ENCODE measurements at places on chromosomes 13 and 19.

DNA sequence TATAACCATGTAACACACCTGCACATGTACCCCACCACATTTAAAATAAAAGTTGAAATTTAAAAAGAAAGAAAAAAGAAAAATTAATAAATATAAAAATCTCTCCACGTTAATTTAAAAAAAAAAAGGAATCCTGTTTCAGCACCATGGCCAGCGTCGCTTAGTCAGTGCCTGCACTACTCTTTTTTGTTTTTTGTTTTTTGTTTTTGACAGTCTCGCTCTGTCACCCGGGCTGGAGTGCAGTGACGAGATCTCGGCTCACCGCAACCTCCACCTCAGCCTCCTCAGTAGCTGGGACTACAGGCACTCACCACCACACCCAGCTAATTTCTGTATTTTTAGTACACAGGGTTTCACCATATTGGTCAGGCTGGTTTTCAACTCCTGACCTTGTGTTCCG, 835.9 kb downstream of the UQCRFS1 start:
- DNase-seq = no peak

DNA sequence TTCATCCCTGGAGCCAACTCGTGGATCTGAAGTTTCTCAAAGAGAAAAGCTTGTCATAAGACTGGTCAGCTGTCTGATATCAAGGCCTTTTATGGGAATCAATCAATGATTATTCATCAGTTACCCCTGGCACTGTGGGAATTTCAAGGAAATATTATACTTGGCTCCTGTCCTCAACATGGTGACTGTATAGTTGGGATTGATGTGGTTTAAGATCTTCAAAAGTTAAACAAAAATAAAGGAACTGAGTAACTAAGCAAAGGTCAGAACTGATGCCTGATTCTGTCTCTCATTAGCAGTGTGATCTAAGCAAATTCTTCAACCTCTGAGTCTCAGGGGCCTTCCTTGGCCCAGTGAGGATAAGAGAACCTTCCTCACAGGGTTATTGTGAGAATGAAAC, 22.2 kb upstream of the SERPINE3 start:
- no peak for DNase-seq

GRCh38 chr19:33535226-33535625, 13.6 kb upstream of the PEPD start:
- no peak for DNase-seq

- DNase-seq = peak; percentile 83
These were observed 55.4 kb upstream of the UBL3 start for GRCh38 chr13:29905845-29906244.

DNA sequence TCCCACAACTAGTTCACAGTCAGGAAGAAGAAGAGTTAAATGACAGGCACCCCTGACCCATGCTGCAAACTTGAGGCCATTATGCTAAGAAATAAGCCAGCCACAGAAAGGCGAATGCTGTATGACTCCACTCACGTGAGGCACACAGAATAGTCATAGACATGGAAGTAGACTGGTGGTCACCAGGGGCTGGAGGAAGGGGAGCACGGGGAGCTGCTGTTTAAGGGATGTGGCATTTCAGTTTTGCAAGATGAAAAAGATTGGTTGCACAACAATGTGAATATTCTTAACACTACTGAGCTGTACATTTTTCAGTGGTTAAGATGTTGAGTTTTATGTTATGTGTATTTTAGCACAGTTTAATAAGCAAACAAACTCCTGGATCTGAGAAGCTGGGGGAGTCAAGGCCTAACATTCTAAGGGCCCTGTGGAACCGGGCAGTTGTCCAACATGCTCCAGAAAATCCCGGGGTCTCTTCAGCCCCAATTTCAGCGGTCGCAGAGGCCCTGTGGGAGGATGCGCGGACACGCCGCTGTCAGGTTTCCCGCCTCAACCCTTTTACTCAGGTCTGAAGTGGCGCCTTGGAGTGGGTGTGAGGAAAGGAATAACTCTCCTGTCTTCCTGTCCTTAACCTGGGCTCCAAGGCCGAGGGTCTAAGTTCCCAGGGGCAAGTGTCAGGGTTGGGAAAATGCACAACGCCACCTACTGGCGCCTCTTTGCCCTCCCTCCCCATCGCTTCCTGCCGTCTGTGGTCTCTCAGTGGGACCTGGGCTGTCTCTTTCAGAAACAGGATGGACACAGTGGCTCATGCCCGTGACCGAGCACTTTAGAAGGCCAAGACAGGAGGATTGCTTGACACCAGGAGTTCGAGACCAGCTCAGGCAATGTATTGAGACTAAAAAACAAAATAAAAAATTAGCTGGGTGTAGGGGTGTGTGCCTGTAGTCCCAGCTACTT, 4.4 kb upstream of the TMEM272 start:
- DNase-seq = no peak

GRCh38 chr13:47258384-47258783, 361.5 kb upstream of the HTR2A start:
- no peak for DNase-seq

GRCh38 chr13:28485996-28486543, 8.9 kb downstream of the FLT1 start:
- DNase-seq = no peak

DNA sequence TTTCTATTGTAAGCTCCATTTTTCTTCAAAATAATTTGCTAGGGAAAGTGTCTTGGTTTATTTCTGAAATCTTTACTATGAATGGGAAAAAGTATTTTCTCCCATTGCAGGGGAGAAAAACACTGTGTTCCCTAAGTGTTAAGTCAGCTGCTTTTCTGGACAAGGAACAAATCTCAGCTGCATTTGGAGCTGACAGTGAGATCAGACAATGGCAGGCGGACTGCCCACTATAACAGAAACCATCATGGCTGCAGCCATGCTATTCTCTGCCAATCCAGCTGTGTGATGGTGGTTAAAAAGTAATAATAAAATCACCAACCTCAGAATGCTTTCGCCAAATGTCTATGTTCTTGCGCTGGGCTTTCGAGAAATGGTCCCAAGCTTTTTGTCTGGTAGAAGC, 302.7 kb downstream of the DNAJC15 start:
- no peak for DNase-seq

DNA sequence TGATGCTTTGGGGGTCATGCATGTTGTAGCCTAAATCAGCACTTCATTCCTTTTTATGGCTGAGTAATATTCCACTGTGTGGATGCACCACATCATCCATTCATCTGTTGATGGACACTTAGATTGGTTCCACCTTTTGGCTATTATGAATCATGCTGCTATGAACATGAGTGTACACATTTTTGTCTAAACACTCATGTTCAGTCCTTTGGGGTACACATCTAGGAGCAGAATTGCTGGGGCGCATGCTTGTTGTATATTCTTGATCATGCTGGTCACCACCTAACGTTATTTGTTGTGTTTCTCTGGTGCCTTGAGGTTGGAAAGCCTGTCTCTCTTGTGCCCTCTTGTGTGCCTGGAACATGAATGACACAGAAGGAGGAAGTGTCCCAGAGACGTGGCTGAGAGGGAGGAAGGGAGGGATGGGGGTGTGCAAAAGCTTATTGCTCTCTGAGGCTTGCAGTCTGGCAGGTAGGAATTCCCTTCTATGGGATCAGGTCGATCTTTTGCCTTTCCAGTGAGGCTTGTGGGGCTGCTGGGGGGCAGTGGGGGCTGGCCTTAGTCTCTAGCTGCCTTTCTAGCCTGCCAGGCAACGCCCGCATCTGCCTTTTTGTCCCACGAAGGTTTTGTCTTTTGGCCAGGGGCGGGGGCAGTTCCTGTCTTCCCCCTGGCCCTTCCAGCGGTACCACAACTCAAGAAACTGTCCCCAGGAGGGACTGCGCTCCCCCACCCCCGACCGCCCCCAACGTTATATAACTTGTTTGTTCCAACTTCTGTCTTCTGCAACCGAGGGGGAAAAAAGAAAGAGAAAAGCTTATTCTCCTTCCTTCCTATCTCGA, 7.6 kb downstream of the KLHL26 start:
- no peak for DNase-seq
